Effector memory CD4-positive, alpha-beta T cell (primary cell): ENCODE measurements at places on chromosomes 7 and 10.

GRCh38 chr7:48876087-48876486 is 48.3 kb upstream of the CDC14C start:
- no peaks in the 10 kb centered on the region for H3K36me3 ChIP-seq
- no peak for DNase-seq

GRCh38 chr7:115368998-115369397 is 447.1 kb downstream of the MDFIC start:
- H3K4me3 ChIP-seq: no peak overlapping the region
- H3K27ac ChIP-seq: no peak overlapping the region
- H3K36me3 ChIP-seq: no peaks in the 10 kb centered on the region

GRCh38 chr10:131626274-131626673 is 274.5 kb upstream of the PPP2R2D start:
- no peaks in the 10 kb centered on the region for H3K4me1 ChIP-seq
- no peaks in the 10 kb centered on the region for H3K27me3 ChIP-seq
- no peak overlapping the region for H3K4me3 ChIP-seq

GRCh38 chr10:68303849-68304412 is 27.9 kb upstream of the HNRNPH3 start:
- no peaks in the 10 kb centered on the region for H3K27me3 ChIP-seq
- no peaks in the 10 kb centered on the region for H3K4me1 ChIP-seq
- DNase-seq: no peak
- no peaks in the 10 kb centered on the region for H3K36me3 ChIP-seq
- no peak overlapping the region for H3K27ac ChIP-seq
- no peak overlapping the region for H3K4me3 ChIP-seq

- no peak overlapping the region for H3K4me3 ChIP-seq
- H3K27ac ChIP-seq: no peak overlapping the region
- no peak for DNase-seq
- no peaks in the 10 kb centered on the region for H3K27me3 ChIP-seq
- no peaks in the 10 kb centered on the region for H3K4me1 ChIP-seq
- H3K36me3 ChIP-seq: no peaks in the 10 kb centered on the region
These were observed 25.2 kb upstream of the APBB1IP start for GRCh38 chr10:26412932-26413331.

DNA sequence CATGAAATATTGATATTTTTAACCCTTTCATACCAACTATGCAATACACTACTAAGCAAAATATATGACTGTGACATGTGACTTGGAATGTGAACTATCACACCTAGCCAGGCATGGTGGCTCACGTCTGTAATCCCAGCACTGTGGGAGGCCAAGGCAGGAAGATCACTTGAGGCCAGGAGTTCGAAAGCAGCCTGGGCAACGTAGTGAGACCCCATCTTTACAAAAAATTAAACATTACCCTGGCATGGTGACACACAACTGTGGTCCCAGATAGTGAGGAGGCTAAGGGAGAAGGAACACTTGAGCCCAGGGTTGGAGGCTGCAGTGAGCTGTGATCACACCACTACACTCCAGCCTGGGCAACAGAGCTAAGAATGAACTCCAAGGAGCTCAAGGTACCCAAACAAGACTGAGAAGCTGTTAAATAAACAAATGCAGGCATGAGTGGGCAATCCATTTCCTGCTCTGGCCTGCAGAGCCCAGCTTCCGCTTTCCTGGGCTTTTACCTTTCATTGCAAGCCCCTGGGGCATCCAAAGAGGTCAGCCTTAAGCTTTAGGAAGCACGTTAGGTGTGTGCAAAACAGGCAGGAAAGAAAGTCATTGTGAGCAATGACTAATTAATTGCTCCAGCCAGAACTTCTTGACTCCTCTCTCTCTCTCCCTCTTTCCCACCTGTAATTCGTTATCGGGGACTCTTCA is 162.1 kb upstream of the FOXK1 start:
- H3K27ac ChIP-seq: no peak overlapping the region
- no peak overlapping the region for H3K4me3 ChIP-seq
- no peaks in the 10 kb centered on the region for H3K4me1 ChIP-seq
- no peak for DNase-seq

- H3K36me3 ChIP-seq: no peaks in the 10 kb centered on the region
- DNase-seq: no peak
- H3K4me3 ChIP-seq: no peak overlapping the region
- no peak overlapping the region for H3K27ac ChIP-seq
- H3K27me3 ChIP-seq: no peaks in the 10 kb centered on the region
These were observed 195.4 kb downstream of the CDC14C start for GRCh38 chr7:49119706-49120105.

- no peak for DNase-seq
- H3K27me3 ChIP-seq: no peaks in the 10 kb centered on the region
- no peak overlapping the region for H3K27ac ChIP-seq
These were observed 156.2 kb upstream of the LYZL1 start for GRCh38 chr10:29132551-29133111.

DNA sequence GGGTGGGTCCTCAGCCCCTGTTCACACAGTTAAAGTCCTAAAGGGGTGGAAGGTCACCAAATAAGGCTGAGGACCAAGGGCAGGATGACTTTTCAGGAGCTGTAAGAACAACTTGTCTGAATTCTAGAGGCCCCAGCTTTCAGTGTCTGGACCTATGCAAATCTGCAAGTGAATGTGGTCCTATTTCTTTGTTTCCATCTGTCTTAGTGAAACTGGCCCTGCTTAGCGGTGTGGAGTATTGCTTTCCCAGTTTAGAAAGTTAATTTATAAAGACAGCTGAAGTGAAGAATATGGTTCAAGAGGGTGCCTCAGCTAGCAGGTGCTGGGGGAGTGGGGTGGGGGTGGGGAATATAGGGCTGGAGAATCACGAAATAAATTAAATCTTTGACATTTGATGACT is 40.1 kb downstream of the HHEX start:
- H3K36me3 ChIP-seq: no peaks in the 10 kb centered on the region
- no peak overlapping the region for H3K27ac ChIP-seq

GRCh38 chr7:75962607-75963380 is 31.6 kb downstream of the TMEM120A start:
- no peaks in the 10 kb centered on the region for H3K4me1 ChIP-seq
- no peak overlapping the region for H3K4me3 ChIP-seq
- peaks cover 14% of the 10 kb centered on the region for H3K36me3 ChIP-seq

- H3K36me3 ChIP-seq: no peaks in the 10 kb centered on the region
- DNase-seq: no peak
- H3K27ac ChIP-seq: no peak within 1 kb of the TSS
- H3K27me3 ChIP-seq: no peaks in the 10 kb centered on the region
- H3K4me1 ChIP-seq: no peaks in the 10 kb centered on the region
These were observed at the start of gene SORCS1 for GRCh38 chr10:107163881-107164861. Gene SORCS1 (minus strand): TSS chr10:107164706.

GRCh38 chr7:140458201-140458600 is 21.1 kb downstream of the MKRN1 start:
- H3K4me1 ChIP-seq: no peaks in the 10 kb centered on the region
- H3K27me3 ChIP-seq: no peaks in the 10 kb centered on the region
- no peak overlapping the region for H3K4me3 ChIP-seq
- DNase-seq: no peak

- no peak for DNase-seq
- H3K4me1 ChIP-seq: no peaks in the 10 kb centered on the region
- H3K27ac ChIP-seq: no peak overlapping the region
- H3K36me3 ChIP-seq: peaks cover 17% of the 10 kb centered on the region
These were observed 28.4 kb downstream of the DAGLB start for GRCh38 chr7:6419310-6419773.

GRCh38 chr10:110644598-110645462 is 694 bp downstream of the RBM20 start:
- no peak for DNase-seq
- H3K27me3 ChIP-seq: peaks cover 43% of the 10 kb centered on the region
- H3K27ac ChIP-seq: no peak overlapping the region
- H3K4me1 ChIP-seq: peaks cover 28% of the 10 kb centered on the region
- H3K36me3 ChIP-seq: no peaks in the 10 kb centered on the region

DNA sequence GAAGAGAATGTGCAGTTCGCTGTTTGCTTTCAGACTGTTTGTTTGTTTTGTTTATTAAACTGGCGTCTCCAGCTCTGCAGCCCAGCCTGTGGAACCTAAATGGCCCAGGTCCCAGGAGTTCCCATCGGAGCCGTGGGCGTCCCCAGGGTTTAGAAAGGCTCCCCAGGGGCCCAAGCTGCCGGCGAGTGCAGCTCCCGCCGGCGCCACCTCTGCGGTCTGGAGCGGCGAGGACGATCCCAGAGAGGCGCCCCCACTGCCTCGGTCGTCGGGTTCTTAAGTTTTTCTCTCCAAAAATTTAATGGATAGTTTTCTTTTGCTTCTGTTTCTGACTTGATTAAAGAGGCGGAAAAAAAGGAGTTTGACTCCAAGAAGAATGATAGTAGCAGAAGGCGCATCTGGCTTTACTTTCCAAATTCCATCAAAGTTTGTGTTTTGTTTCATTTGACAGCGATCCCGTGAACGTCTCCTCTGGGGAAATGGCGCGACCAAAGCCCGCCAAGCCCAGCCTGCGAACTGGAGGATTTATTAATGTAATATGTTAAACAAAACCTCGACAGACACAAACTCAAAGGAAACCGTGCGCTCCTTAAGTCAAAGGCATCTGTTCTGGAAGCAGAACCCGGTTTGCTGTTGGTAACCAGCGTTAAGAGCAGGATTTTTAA is 718 bp upstream of the FZD1 start:
- no peak overlapping the region for H3K27ac ChIP-seq
- H3K27me3 ChIP-seq: no peaks in the 10 kb centered on the region
- H3K4me3 ChIP-seq: peak overlapping the region; percentile 49
- H3K36me3 ChIP-seq: no peaks in the 10 kb centered on the region
- H3K4me1 ChIP-seq: no peaks in the 10 kb centered on the region
- no peak for DNase-seq

- H3K36me3 ChIP-seq: no peaks in the 10 kb centered on the region
- DNase-seq: peak; percentile 24
- H3K4me1 ChIP-seq: peaks cover 9% of the 10 kb centered on the region
- no peaks in the 10 kb centered on the region for H3K27me3 ChIP-seq
- peak overlapping the region; percentile 39 for H3K27ac ChIP-seq
These were observed 50.8 kb downstream of the CYTH3 start for GRCh38 chr7:6221340-6222319.

DNA sequence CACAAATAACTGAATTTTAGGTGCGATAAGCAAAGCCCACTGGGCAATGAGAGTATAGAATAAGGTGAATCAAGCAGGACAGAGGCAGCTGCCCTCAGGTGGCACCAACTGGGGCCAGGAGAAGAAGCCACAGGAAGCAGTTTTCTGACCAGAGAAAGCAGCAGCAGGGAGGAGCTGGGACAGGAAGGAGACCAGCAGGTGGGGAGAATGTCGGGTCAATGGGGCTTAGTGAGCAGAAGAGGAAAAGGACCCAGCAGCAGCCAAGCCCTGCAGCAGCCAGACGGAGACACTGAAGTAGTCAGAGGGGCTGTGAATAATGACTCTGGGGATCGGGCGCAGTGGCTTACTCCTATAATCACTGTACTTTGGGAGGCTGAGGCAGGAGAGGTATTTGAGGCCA is 209.6 kb upstream of the SH2B2 start:
- H3K27me3 ChIP-seq: no peaks in the 10 kb centered on the region
- H3K27ac ChIP-seq: no peak overlapping the region
- H3K36me3 ChIP-seq: peaks cover 6% of the 10 kb centered on the region
- no peak overlapping the region for H3K4me3 ChIP-seq
- H3K4me1 ChIP-seq: no peaks in the 10 kb centered on the region
- DNase-seq: no peak

- peak within 1 kb of the TSS; percentile 81 for H3K4me3 ChIP-seq
- peaks cover 38% of the 10 kb centered on the region for H3K27me3 ChIP-seq
- peaks cover 21% of the 10 kb centered on the region for H3K4me1 ChIP-seq
- no peaks in the 10 kb centered on the region for H3K36me3 ChIP-seq
- no peak within 1 kb of the TSS for H3K27ac ChIP-seq
- no peak for DNase-seq
These were observed at the start of gene GRM8 for GRCh38 chr7:127252778-127253280. Gene GRM8 (minus strand): TSS chr7:127252941.

- no peaks in the 10 kb centered on the region for H3K27me3 ChIP-seq
- no peaks in the 10 kb centered on the region for H3K4me1 ChIP-seq
- H3K4me3 ChIP-seq: no peak overlapping the region
- H3K27ac ChIP-seq: no peak overlapping the region
- no peaks in the 10 kb centered on the region for H3K36me3 ChIP-seq
These were observed 319.4 kb downstream of the CALN1 start for GRCh38 chr7:72092769-72093168.

- no peak overlapping the region for H3K4me3 ChIP-seq
- no peaks in the 10 kb centered on the region for H3K27me3 ChIP-seq
- H3K27ac ChIP-seq: no peak overlapping the region
- no peak for DNase-seq
- no peaks in the 10 kb centered on the region for H3K4me1 ChIP-seq
These were observed 8.9 kb downstream of the GLI3 start for GRCh38 chr7:42227936-42228591.

DNA sequence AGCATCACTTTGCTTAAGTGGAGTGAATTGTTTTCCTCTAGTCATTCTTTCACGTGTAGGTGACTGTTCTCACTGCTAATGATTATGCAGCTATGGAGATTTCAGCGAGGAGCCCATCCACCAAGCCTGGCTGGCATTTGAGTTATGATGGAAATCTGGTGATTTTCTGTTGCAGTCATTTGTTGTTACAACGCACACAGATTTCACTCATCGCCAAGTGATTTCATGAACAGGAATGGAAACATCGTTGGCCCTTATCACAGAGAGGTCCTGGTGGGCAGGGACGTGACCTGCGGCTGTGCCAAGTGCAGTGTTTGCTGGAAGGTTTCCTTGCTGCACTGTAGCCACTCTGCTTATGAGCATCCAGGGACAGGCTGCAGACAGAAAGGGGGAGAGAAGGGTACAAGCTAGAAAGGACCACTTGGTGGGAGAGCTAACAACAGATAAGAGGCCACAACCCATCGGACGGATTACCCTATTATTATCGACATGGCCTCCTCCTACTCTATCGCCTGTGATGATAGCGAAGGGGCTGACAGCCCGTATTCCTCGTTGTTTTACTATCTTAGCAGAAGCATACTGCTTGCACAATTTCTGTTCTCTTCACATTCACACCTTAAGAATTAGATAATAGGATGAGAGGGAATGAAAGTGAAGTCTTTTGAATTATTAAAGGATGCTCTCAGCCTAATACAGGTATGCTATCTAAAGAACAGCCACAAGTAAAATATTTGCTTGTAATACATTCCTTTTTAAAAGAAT is 99.0 kb upstream of the PITRM1 start:
- no peaks in the 10 kb centered on the region for H3K36me3 ChIP-seq
- H3K27ac ChIP-seq: no peak overlapping the region
- H3K4me3 ChIP-seq: no peak overlapping the region
- H3K27me3 ChIP-seq: no peaks in the 10 kb centered on the region
- DNase-seq: no peak

DNA sequence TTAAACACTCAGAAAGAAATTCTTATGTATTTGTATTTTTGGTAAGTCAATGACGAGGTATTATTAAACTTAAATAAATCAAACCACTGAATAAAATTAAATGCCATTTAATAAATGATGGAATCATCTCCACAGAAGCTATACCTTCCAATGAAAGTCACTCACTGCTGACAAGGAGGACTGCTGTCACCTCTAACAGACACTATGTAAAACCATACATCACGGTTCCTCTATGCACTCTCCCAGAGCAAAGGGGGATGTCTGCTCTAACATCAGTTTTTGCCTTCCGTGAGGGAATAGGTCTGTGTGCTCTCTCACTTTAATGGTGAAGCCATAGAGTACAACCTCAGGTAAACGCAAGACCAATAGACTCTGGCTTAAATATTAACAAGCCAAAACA is 99.7 kb upstream of the DDC start:
- no peak for DNase-seq
- H3K27me3 ChIP-seq: no peaks in the 10 kb centered on the region
- H3K4me1 ChIP-seq: peaks cover 41% of the 10 kb centered on the region
- no peak overlapping the region for H3K4me3 ChIP-seq
- H3K27ac ChIP-seq: no peak overlapping the region

- no peaks in the 10 kb centered on the region for H3K36me3 ChIP-seq
- no peak overlapping the region for H3K4me3 ChIP-seq
- no peaks in the 10 kb centered on the region for H3K27me3 ChIP-seq
- H3K4me1 ChIP-seq: no peaks in the 10 kb centered on the region
- DNase-seq: no peak
- no peak overlapping the region for H3K27ac ChIP-seq
These were observed 55.7 kb downstream of the ADAM12 start for GRCh38 chr10:126332576-126332975.
